ENCODE measurements at places on chromosomes 4 and X.

GRCh38 chr4:106971636-106972035 is 64.5 kb downstream of the DKK2 start:
- DNase-seq, result no peak

GRCh38 chrX:134634691-134635090 is 23.6 kb downstream of the PLAC1 start:
- no peak for DNase-seq

- DNase-seq, result no peak
These were observed 105.8 kb downstream of the CHIC1 start for GRCh38 chrX:73668779-73669178.

- peak; percentile 31 for DNase-seq
These were observed 418 bp downstream of the TAB3 start for GRCh38 chrX:30888526-30889146.

GRCh38 chr4:82124365-82124764 is 249.4 kb downstream of the HNRNPD start:
- no peak for DNase-seq

- no peak for DNase-seq
These were observed 12.5 kb upstream of the FAM13A start for GRCh38 chr4:89069481-89069880.

- no peak for DNase-seq
These were observed 5.7 kb upstream of the ZNF518B start for GRCh38 chr4:10462876-10463275.

DNA sequence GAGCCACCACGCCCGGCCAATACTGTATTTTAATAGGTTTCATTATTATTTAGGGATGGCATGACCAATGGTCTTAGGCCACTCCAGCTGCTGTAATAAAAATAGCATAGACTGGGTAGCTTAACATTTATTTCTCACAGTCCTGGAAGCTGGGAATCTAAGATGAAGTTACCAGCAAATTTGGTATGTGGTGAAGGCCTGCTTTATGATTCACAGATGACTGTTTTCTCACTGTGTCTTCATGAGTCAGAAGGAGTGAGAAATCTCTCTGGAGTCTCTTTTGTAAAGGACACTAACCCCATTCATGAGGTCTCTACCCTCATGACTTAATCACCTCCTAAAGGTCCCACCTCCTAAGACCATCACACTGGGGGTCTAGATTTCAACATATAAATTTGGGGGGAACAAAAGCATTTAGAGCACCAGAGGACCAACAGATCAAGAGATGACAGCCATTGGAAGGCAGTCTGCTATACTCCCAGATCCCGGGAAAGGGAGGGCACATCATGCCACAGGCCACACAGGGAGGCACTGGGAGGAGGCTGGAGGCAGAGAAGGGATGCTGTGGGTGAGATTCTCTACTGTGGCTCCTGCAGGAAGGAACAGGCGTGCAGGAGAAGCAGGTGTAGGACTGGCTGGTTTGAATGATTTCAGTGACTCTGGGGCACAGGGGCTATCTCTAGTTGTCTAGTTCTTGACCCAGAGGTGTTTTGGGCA is 335.8 kb upstream of the SFRP2 start:
- DNase-seq, result no peak

DNA sequence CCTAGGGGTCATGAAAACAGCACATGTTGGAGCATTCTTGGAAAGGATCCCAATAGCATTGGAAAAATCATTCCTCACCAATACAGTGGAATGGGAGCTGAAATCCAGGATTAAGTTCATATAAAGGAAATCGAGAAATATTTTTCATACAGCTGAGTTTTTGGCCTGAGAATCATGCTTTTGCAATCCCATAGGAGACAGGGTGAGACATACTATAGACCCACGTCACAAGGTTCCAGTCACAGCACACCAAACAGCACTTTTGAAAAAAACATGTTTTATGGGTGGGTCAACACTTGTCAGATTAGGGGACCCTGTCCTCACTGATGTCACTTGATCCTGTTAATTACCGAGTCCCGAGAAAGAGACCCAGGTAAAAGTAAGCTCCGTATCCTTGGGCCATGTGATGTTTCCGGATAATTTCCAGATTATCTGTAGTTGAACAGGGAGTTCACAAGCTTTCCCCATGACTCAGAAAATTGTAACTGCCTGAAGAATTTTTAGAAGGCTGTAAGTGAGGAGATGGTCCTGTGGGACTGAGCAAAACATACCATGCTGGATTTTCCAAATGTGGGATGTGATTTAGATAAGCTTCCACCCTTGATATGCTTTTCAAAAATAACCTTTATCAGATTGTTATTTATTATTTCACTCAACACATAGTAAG is 80.9 kb upstream of the TLR3 start:
- DNase-seq, result no peak

- DNase-seq, result no peak
These were observed 127.4 kb downstream of the ANAPC10 start for GRCh38 chr4:144970597-144970996.

DNA sequence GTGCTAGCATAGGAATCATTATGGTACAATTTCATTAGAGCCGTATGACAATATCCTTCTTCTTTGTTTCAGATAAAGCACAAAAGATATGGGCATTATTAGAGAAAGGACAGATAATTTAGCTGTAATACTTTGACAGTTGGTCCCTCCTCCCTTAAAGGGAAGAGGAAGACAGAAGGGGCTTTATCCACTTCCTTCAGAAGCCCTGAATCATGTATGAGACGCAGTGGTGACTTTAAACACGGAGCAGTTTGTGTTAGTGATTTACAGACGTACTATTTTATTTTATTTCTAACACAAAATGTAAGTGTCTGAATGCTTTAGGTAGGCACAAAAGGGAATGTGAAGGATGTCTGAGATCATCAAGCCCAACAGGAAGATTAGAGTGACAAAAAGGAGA is 467.7 kb downstream of the IL15 start:
- no peak for DNase-seq

DNA sequence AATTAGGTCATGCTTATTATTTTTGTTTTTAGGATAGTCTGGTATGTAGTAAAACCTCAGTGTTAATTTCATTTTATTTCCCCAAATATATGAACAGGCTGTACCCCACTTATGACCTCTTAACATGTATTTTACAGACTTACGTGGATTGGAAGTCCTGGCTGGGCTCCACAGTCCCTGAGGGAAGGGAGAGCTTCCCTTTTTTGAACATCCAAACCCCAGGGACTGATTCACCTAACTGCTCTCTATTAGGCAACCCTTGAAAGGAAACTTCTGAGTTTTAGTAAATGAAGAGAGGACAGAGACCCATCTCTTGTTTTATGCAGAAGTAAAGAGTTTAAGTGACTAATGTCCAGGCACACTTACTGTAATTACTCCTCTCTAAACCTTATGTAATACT is 233.1 kb upstream of the SPRY1 start:
- DNase-seq, result no peak

DNA sequence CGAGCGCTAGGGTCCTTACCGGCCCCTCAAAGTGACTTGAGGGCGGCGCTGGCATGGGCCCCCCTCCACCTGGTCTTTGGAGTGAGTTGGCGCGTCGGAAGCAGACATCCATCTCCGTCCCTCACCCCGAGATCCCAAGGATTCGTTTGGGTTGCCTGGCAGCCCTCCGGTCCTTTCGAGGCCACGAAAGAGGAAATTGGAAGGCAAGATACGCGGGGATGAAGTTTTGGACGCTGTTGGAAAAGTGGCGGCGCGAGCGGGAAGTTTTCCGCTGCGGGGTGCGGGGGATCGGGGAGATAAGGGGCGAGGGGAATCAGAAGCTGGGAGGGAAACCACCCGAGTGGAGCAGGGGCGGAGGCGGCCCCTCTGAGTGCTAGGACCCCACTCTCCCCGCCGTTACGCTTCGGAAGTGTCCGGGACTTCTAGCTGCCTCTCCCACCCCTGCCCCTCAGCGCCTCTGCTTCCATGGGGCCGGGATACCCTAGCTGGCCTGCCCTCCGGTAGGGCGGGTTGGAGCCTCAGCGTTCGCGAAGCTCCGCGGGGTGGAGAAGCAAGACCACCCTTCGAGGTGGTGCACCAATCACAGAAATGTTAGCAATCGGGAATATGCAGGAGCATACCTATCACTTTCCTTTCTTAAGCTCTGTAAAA is 57.8 kb downstream of the FRMPD3 start:
- no peak for DNase-seq

DNA sequence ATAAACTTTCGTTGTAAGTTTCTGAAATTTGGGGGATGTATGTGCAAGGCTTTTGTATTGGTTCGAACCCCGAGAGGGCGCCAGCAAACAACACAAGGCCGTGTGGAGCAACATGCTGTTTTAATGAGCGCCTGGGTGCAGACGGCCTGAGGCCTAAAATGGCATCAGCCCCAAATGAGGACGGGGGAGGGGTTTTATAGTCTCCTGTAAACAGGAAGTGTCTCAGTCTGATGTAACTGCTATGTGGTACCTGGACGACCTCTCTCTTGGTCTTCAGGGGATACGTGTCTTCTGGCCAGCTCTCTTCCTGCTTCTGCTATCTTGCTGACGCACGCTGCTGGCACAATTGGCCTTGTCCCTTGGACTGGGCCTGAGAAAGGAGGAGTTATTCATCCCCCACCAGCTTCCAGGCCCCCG is 1348.0 kb downstream of the ADGRL3 start:
- no peak for DNase-seq

GRCh38 chr4:123104310-123105025 is 182.1 kb upstream of the NUDT6 start:
- no peak for DNase-seq

GRCh38 chr4:59535541-59535940 is 1664.6 kb upstream of the ADGRL3 start:
- no peak for DNase-seq

DNA sequence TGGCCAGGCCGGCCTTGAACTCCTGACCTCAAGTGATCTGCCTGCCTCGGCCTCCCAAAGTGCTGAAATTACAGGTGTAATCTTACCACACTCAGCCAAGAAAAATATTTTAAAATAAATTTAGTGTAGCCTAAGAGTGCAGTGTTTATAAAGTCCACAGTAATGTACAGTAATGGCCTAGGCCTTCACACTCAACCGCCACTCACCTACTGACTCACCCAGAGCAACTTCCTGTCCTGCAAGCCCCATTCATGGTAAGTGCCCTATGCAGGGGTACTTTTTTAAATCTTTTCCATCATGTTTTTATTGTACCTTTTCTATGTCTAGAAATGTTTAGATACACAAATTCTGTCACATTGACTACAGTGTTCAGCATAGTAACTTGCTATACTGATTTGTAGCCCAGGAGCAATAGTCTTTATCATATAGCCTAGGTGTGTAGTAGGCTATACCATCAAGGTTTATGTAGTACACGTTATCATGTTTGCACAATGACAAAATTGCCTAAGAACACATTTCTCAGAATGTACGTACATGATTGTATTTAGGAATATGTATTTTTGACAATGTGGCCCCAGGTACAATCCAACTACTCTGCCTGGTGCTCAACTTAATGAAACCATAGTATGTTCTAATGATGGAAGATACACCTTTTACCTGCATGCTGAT is 455.2 kb downstream of the PCDH7 start:
- no peak for DNase-seq

DNA sequence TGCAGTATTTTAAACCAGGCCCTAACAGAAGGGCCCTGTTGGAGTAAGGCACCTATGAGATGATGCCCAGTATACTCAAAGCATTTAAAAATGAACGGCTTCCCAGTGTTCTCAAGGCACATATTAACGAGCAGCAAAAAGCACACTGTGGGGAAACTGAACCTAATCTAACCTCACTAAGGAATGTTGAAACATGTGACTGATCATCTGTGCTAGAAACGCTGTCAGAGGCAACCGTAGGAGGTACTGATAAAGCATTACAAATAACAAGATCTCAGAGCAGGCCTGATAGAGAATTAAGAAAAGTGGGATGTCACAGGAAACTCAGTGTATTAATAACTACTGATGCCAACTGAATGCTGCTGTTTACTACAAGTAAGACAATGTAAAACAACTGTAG is 24.0 kb downstream of the ASB9 start:
- DNase-seq, result no peak

GRCh38 chrX:113058634-113059033 is 218.0 kb upstream of the AMOT start:
- no peak for DNase-seq

DNA sequence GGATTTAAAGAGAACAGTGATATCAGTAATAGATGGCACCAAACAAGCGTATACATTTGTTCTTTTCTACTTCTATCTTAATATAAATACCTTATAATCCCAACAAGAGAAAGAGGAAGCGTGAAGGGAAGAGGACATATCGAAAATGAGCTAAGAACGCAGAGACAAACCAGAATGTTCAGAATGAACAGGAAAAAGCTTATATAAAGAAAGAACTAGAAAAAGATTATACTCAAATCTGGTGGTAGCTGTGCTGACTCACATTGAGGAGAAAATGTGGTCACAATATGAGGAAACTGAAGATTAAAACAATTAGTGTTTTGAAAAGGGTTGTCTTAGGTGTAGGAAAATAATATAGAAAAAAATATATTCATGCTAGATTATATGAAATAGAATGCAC is 2.0 kb upstream of the GPR34 start:
- DNase-seq, result no peak

- DNase-seq, result no peak
These were observed 357.8 kb downstream of the MID1IP1 start for GRCh38 chrX:39158801-39159657.

DNA sequence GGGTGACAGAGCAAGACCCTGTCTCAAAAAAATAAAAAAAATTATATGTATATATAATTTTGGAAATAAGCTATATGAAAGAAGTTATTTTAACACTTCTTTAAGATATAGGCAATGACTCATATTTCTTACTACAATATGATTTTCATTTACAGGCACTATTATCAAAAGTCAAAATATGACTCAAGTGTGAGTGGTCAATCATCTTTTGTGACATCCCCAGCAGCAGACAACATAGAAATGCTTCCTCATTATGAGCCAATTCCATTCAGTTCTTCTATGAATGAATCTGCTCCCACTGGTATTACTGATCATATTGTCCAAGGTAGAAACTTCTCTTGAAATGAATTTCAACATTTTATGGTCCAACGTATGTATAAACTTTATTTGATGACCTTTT is 20.8 kb downstream of the OCIAD1 start:
- DNase-seq, result no peak

DNA sequence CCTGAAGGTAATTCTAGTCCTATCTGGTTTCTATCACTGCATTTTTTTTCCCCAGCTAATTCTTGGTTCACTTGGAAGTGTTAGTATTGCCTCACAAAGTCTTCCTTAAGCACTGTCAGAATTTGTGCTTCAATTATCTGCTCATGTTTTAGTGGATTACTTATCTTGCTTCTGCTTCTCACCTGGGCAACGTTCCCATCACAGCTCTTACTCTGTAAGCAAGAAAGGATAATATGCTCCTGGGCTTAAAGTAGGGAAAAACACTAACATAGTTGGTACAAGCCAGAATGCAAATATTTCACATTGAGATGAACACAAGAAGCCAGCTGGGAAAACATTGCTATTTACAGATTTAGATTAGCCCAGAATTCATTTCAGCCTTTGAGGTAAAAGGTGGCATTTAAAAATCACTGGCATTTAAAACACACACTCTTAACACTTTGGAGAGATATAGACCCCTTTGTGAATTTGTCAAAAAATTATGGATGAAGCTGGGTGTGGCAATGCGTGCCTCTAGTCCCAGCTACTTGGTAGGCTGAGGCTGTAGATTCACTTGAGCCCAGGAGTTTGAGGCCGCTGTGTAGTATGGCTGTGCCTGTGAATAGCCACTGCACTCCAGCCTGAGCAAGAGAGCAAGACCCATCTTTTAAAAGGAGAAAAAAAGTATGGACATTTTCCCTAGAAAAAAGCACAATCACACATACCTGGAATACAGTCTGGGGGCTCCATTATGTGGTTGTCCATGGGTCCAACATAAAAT is 6.6 kb upstream of the PTPN13 start:
- DNase-seq, result no peak
